ENCODE measurements at places on chromosomes 11 and 22.

- DNase-seq = no peak
These were observed 537.4 kb upstream of the LUZP2 start for GRCh38 chr11:23959462-23959861.

DNA sequence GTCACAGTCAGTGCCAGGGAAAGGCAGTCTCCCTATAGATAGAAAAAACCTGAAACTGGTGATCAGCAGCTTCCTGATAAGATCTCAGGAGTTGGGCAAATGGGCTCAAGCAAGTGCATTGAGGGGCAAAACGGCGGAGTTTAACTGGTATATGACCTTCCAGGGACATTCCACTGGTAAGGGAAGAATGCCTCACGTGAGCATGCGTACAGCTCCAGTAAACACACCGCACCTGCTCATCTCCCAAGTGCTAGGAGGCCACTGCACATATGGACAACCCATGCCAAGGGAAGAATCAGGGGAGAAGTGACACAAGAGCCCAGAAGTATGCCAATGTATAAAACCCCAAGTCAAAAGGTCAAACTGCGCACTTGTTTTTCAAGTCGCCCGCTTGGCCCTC, 11.6 kb downstream of the HEPHL1 start:
- DNase-seq = no peak

DNA sequence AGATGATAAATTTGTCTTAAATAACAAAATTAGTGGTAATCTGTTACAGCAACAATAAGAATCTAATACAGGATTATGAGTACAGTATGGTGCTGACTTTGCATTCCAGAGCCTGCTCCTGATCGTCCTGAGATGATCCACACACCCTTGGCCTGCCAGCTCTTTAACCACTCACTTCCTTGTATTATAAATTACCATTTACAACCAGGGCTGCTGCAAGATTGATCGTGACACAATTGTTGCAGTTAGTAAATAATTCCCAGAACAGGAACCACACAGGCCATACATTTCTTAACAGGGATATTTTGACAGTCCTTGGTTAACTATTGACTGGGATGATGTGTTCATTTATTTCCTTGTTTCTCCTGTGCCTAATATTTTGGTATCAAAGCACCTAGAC, 3.8 kb upstream of the CBLIF start:
- no peak for DNase-seq

- no peak for DNase-seq
These were observed 9.7 kb downstream of the CD5 start for GRCh38 chr11:61111786-61112517.

GRCh38 chr11:95671768-95672167, 117.8 kb downstream of the FAM76B start:
- DNase-seq = no peak

DNA sequence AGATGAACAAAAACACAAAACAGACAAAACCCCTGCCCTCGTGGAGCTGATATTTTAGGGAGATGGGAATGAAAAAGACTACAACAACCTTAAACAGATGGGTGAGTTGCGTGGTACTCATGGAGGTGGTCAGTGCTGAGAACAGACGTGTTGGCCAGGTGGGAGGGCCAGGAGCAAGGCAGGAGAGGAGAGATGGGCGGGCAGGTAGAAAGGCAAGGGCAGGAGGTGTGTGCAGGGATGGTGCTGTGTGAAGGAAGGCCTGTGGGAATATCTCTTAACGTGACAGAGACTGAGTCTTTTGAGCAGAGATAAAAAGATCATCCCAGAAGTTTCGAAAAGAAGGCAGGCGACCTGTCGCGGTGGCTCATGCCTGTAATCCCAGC, 7.0 kb downstream of the GAL start:
- no peak for DNase-seq

- DNase-seq = no peak
These were observed 1.3 kb upstream of the PATZ1 start for GRCh38 chr22:31347251-31348008.

DNA sequence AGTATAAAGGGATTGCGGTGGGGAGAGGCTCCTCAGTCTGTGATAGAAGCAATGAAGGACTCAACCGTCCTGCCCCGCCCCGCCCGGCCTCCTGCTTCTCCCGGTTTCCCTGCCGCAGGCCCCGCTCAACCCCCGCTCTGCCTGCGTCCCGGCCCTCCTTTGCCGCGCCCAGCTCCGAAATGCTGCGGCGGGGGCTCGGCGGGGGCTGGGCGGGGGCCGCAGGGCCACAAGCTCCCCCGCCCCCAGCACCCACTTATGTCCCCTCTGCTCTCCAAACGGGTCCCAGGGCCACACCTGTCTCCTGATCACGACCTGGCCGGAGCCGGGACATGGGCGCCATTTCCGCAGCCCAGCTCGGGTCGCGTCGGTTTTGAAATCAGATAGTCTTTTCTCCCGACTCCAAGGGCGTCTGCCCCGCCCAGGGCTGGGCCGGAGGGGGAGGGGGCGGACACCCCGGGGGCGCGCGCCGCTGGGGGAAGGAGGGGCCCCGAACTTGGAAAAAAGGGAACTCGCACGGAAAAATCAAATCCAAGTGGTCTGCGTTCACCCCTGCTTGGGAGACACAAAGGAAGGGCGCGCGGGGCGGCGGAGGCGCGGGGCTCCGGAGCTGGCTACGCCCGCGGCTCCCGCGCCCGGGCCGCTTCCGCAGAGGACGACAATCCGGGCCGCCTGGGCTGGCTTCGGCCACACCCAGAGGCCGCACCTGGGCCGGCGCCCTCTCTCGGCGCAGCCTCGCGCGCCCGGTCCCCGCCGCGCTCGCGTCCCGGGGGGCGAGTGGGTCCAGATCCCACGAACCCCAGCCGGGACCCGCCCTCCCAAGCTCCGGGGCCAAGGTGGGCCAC, 70.6 kb upstream of the EP300 start:
- DNase-seq = no peak

Measured in epithelial cell of prostate (primary cell).